ENCODE measurements at places on chromosomes 2 and 18.

DNA sequence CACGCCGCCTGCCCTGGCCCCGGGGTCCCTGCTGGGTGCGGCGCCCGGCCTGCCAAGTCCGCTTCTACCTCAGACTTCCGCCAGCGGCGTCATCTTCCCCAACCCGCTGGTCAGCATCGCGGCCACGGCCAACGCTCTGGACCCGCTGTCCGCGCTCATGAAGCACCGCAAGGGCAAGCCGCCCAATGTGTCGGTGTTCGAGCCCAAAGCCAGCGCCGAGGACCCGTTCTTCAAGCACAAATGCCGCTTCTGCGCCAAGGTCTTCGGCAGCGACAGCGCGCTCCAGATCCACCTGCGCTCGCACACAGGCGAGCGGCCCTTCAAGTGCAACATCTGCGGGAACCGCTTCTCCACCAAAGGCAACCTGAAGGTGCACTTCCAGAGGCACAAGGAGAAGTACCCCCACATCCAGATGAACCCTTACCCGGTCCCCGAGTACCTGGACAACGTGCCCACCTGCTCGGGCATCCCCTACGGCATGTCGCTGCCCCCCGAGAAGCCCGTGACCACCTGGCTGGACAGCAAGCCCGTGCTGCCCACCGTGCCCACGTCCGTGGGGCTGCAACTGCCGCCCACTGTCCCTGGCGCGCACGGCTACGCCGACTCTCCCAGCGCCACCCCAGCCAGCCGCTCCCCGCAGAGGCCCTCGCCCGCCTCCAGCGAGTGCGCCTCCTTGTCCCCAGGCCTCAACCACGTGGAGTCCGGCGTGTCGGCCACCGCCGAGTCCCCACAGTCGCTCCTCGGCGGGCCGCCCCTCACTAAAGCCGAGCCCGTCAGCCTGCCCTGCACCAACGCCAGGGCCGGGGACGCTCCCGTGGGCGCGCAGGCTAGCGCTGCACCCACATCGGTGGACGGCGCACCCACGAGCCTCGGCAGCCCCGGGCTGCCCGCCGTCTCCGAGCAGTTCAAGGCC is 13.7 kb downstream of the SALL3 start:
- DNase-seq = no peak

DNA sequence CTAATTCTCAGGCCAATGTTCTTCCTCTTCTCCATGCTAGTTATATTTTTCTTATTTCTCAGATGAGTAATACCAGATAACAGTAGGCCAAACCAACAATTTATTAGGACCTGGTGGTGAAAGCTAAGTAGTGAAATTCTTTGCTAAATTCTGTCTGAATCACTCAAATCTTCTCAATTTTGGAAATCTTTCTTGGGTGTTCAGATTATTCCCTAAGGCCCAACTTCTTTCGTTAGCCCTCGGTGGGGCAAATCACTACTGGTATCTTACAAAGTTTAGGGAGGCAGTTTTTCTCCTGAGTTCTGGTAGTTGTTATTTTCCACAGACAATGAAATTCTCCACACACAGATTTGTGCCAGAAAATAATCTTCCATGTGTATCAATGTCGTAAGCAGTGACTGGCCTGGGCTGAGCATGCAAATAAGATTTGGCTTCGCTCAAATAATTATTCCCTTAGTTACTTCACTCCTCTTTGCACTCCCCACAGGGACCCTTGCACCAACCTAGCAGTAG is 443.5 kb upstream of the SLC14A2 start:
- no peak for DNase-seq

DNA sequence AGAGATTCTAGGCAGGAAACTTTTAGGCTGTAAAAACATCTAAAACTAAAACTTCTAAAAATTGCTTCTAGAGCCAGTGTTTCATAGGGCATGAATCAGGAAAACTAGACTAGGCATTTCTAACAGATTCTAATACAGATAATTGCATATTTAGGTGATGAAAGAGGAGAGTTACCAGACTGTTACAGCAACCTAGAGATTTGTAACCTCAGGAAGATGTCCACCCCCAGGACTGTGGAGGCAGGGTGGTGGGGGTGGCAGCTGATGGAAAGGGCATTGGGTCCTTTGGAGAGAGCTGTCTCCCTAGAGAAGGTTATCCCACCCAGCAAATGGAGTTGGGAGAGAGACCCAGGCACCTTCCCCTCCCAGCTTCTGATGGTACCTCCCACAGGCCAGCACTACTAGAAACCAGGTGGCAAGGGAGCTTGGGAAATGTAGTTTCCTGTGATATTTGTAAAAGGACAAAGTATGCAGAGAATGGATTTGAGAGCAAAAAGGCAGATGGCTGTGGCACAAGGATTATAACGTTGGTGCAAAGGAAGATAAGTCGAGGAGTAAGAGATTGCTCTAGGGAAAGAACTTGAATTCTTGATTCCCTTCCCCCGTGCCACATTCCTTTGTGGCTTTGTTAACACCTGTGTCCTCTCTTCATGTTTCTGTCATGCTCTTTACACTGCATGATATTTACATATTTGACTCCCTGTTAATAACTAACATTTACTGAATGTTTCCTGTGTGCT is 75.6 kb upstream of the MGAT5 start:
- no peak for DNase-seq

DNA sequence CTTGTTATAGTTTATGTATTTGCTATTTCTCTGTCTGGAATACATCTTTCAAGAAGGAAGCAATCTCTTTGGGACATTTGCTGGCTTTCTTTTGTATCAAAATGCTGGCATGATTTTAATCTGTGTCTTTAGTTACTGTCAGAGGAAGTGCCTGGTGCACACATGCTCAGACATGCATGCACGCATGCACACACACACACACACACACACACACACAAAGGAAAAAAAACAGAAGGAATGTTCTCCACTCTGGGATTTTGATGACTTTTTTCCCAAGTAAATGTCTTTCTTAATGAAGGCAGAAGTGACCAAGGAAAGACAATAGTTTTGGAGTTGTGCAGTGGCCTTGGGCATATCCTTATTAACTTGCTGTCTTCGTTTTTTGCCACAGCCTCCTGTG is 6.7 kb downstream of the GNAL start:
- no peak for DNase-seq

DNA sequence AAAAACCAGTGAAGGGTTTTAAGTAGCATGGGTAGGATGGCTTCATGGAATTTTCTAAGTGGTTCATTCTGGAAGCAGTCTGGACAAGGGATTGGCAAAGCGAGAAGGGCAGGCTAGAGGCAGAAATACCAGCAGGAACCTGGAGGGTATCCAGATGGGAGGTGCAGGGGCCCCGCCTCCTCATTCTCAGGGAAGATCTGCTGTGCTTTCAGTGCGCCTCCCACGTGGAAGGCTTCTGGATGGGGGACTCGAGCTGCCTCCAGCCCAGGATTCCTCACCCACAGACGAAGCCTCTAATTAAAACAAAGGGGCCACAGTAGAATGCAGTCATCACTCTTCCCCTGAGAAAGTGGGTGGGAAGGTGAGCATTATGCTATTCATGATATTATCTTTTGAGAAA is 79.8 kb downstream of the VSNL1 start:
- DNase-seq = no peak

GRCh38 chr2:217340176-217340575 is 480.3 kb upstream of the TNP1 start:
- no peak for DNase-seq

DNA sequence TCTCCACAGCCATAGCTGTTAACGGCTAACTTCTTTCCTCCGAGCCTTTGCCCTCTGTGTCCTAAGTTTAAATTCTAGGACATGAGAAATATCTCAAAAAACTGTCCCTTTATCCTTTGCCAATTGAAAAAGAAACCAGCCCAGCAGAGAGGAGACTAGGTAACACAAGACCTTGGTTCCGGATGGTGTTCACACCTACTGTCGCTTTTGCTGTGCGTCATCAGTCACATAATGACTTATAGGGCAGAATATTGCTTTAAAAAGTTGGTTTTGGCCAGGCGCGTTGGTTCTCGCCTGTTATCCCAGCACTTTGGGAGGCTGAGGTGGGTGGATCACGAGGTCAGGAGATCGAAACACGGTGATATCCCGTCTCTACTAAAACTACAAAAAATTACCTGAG is 66.2 kb downstream of the SP3 start:
- no peak for DNase-seq

DNA sequence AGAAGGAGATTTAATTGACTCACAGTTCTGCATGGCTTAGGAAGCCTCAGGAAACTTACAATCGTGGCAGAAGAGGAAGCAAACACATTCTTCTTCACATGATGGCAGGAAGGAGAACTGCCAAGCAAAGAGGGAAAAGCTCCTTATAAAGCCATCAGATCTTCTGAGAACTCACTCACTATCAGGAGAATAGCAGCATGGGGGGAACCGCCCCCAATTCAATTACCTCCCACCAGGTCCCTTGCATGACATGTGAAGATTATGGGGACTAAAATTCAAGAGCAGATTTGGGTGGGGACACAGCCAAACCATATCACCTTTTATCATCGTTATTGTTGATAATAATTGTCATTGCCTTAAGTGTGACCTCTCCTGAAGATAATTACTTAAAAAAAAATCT is 197.9 kb upstream of the SLC14A2 start:
- DNase-seq = no peak
